T47D (cell line): ENCODE measurements at places on chromosomes 13 and 19.

DNA sequence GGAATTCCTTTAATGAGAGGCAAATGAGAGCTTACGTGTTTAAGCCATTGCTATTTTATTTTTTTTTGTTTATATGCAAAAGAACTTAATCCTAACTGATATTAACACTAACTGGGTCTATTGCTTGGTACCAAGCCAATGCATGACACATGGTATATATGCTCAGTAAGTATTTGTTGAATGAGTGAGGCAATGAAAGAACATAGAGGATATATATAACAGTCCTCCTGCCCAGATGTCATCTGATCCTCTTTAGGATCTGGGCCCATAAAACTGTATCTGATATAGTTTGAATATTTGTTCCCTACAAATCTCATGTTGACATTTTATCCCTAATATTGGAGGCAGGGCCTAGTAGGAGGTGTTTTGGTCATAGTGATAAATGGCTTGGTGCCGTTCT, 13.0 kb upstream of the ALOX5AP start:
- no peak for DNase-seq

DNA sequence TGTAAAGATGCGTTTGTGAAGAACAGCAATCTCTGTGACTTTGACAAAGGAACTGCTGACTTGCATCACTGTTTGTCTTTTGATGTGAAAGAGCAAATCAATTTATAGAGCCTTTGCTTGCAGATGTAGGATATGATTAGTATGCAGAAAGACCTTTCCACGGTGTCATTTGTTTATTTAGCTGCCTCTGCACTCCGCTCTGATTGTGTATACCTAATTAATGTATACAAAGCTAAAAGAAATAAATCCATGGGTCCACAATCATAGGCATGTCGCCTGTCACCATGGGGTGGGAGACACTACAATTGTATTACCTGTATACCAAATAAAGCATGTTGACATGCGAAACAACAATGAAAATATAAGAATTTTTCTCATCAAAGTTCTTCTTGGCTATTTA, 410.7 kb downstream of the MZT1 start:
- DNase-seq: no peak

DNA sequence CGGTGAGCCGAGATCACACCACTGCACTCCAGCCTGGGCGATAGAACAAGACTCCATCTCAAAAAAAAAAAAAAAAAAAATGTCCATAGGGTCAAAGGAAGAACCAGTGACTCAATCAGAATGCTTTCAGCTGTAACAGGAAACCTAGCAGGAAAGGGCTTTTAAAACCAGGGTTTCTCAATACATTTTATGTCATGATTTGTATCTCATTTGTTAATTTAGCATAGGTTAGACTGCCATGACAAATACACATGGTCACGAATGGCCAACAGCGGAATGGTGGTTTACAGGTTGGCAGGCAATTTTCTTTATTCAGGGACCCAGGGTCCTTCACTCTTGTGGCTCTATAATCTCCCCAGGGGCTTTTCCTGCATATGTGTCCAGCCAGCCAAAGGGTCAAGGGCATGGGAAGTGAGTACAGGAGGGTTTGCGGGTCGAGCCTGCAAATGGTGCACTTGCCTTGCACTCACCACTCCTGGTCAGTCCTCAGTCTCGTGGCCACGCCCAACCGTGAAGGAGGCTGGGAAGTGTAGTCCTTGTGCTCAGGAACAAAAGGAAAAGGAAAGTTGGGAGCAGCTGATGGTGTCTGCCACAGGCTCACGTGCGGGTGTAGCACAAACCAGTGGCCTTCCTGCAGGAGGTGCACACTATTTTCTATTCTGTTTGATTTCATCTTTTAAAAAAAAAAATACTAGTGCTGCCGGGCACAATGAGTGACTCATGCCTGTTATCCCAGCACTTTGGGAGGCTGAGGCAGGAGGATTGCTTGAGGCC, 14.8 kb downstream of the DHX34 start:
- DNase-seq: no peak

- DNase-seq: no peak
Observed at GRCh38 chr13:20814224-20814910, 40.6 kb upstream of the EEF1AKMT1 start.

DNA sequence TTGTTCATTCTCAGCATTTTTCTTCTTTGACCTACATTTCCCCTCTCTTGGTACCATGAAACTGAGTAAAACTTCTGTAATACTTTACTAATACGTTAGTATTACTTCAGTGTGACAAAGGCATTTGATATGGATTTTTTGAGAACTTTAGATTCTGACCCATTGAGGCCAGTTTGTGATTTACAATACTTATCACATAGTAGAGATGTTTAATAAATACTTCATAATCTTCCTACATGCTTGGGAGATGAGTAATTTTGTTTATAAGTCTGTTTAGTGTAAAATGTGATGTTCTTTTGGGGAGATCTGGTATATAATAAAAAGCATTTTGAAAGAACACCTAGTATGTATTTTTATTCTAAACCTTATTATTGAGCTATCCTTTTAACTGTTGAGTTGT, 29.7 kb downstream of the GTF2F2 start:
- no peak for DNase-seq

- no peak for DNase-seq
Observed at GRCh38 chr13:58827904-58828303, 1196.4 kb downstream of the PCDH17 start.

DNA sequence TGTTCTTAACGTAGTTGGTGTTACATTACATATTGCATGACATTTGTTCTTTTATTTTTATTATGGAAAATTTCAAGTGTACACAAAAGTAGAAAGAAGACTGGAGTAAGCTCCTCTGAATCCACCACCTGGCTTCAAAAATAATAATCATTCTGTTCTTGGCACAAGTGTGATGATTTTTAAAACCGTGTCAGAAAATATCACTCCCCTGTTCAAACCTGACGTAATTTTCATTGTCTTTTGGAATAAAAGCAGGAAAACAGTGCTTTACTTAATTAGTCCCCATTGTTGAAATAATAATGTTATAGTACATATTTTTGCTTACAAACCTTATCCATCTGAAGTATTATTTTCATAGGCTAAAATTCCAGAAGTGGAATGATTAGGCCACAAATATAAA, 41.3 kb upstream of the SCEL start:
- no peak for DNase-seq

- no peak for DNase-seq
Observed at GRCh38 chr13:41029629-41030028, 10.5 kb upstream of the ELF1 start.

DNA sequence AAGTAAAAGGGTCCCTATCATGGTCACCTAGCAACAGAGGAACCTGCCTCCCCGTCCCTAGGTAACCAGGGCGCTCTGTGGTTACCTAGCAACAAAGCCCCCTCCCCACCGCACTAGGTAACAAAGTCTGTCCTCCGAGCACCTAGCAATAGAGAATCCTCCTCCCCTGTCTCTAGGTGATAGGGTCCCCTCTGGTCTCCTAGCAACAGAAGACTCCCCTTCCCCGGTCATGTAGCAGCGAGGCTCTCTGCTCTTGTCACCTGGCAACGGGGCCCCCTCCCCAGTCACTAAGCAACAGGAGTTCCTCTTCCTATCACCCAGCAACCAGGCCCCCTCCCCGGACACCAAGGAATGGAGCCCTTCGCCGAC, 307 bp downstream of the JOSD2 start:
- DNase-seq: no peak

DNA sequence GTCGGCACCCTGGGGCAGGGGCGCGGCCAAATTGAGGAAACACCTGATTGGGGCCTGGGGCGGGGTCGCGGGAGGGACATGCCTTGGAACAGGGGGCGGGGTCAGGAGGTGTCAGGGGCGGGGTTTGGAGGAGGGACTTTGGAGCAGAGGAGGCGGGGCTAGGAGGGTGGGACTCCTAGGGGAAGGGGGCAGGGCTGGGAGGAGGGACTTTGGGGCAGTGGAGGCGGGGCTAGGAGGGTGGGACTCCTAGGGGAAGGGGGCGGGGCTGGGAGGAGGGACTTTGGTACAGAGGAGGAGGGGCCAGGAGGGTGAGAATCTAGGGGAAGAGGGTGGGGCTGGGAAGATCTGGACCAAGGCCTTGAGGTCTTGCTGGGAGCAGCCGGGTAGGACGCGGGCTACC, 21.9 kb downstream of the GRIN2D start:
- peak; percentile 91 for DNase-seq

DNA sequence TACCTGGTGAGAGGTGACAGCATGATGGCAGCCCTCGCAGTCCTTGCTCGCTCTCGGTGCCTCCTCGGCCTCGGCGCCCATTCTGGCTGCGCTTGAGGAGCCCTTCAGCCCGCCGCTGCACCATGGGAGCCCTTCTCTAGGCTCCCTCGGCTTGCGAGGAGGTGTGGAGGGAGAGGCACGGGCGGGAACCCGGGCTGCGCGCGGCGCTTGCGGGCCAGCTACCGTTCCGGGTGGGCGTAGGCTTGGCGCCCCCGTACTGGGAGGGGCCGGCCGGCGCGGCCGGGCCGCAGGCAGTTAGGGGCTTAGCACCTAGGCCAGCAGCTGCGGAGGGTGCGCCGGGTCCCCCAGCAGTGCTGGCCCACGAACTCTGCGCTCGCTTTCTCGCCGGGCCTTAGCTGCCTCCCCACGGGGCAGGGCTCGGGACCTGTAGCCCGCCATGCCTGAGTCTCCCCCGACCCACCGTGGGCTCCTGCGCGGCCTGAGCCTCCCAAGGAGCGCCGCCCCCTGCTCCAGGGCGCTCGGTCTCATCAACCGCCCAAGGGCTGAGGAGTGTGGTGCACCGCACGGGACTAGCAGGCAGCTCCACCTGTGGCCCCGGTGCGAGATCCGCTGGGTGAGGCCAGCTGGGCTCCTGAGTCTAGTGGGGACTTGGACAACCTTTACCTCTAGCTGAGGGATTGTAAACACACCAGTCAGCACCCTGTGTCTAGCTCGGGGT, 1624.3 kb downstream of the SLITRK1 start:
- DNase-seq: no peak

DNA sequence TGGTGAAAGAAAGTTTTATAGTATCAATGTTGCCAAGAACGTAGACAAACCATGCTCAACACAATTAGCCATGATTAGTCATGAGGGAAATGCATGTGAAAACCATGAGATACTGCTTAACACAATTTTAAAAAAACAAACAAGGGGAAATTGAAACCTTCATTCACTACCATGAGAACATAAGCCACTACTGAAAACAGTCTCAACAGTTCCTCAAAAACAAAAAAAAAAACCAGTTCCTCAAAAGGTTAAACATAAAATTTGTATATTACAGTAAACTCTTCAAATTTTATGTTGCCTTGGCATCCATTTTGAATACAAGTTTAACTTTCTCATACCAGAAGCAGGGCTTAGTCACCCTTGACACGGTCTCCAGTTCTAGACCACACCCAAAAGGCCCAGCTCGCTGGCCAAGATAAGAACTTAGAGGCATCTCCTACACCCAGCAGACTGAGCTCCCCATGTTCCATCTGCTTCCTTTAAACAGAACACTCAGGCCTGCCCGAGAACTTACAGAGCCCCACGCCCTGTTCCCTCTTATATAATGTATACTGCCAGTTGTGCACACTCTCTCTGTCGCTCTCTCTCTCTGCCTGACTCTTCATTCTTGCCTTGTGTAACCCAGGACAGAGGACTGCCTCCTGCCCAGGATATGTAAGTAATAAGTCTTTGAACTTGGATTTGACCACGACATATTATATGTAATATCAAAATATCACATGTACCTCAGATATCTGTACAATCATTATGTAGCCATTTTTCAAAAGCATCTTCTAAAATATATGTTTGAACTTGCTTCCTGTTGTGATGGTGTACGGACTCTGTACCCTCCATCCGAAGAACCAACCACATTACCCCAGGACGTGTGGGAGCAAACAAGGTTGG, 67.4 kb downstream of the STK24 start:
- DNase-seq: no peak

GRCh38 chr19:46621191-46622117, 3.4 kb downstream of the PTGIR start:
- no peak for DNase-seq

DNA sequence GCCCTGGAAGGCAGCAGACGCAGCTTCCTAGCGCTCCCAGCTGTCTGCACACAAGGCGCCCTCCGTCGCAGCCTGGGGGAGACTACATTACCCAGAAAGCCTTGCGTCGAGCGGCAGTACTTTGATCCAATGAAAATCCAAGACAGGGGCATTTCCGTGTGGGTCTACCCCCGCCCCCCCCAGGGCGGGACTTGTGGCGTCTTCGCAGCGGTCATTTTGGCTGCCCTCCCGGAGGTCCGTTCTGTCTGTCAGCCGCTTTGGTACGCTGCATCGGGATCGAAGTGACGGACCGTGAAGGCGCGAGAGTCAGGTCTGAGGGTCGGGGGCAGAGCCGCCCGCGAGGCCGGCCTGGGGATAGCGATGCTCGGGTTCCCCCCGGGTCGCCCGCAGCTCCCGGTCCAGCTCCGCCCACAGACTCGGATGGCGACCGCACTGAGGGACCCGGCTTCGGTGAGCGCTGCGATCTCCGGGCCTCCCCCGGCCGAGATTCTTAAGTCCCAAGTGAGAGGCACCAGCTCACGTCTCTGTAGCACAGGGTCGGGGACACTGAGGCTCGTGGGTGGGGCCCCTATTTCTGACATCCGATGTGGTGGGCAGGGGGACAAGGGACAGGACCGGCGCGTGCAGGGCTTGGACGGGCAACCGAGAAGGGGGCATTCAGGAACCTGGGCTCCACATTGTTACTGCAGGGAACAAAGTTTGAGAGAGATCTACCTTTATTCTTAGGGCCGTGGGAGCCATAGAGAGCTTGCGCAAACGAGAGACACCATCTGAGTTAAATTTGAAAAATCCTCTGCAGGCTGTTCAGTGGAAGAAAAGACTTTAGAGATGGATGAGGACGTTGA, at the start of gene ZNF211:
TSS of gene ZNF211 (plus strand) at position 182 of the 845 bp plus-strand sequence. CDS start at position 361, 179 bp downstream.
- DNase-seq: peak; percentile 94

DNA sequence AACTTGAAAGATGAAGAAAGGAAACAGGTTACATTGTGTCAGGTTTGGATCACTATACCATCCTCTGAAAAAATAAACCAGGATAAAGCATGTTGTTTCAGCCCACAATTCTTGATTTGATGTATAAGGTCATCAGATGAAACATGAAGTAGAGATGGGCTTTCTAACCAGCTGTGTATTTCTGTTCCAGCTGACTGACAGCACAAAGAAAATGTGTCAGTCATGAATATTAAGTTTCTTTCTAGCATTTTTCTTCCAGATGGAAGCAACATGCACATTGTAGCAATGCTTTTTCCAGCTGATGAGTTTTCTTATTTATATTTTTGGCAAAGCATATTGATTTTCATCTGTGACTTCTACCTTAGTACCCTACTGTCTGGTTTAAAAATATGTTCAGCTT, 199.6 kb downstream of the OXGR1 start:
- DNase-seq: no peak

DNA sequence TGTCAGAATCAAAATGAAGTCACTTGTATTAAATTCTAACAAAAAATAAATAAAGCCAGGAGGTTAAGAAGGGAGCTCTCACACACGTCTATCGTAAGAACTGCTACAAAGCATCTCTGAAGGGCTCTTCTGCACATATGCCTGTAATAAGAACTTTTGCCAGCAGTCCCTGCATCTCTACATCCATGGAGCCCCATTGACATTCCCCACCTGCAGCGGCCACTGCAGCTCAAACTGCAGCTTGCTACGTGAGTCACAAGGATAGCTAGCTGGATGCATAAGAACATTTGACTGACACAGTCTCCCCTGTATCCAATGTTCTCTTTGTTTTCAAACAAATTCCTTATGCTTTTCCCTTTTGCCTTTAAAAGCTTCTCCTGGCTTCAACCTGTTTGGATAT, 68.3 kb downstream of the DNAJC3 start:
- no peak for DNase-seq
